ENCODE measurements at places on chromosomes 1 and 21. TPM values are rescaled to one million over a fixed set of nuclear protein-coding genes. Genes with fewer than 3 reads are reported as not detected.
A peak's percentile ranks its signal among the peaks of the same experiment; 100 is the strongest.

DNA sequence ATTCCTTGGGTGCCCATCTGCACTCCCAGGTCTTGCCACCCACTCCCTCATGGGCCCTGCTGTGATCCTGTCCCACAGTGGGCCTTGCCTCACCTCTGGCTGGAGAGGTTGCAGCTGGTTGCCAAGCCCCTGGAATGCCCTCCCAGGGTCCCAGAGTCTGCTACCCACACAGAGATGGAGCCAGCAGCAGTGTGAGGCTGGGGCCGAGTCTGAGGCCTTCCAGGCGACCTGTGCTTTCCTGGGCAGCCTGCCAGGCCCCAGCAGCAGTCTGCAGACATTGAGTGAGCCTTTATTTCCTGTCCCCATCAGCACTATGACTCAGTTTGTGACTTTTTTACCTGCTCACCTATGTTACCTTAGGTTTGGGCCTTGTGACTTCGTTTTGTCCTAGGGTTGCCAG lies 25.0 kb upstream of the TSPAN2 start:
- H3K27me3 ChIP-seq, result no peaks in the 10 kb centered on the region
- H3K27ac ChIP-seq, result no peak overlapping the region
- no peaks in the 10 kb centered on the region for H3K36me3 ChIP-seq
- H3K4me1 ChIP-seq, result peaks cover 16% of the 10 kb centered on the region
- H3K4me3 ChIP-seq, result no peak overlapping the region

DNA sequence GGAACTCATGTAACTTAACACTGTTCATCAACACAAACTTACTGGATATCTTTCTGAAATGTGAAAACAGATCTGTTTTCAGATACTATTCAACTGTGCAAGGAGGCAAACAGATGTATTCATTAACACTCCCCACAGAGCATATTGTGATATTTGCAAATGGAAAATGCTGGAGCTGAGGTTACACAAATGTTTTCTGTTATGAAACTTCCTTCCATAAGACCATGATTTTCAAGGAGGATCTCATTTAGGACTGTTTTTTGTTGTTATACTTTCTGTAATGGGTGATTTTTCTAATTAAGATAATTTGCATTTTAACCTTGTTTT lies 56.1 kb downstream of the GABPA start:
- DNase-seq, result no peak
- no peak overlapping the region for H3K27ac ChIP-seq
- peaks cover 5% of the 10 kb centered on the region for H3K4me1 ChIP-seq
- H3K4me3 ChIP-seq, result peak overlapping the region; percentile 50
- peaks cover 14% of the 10 kb centered on the region for H3K27me3 ChIP-seq
- H3K36me3 ChIP-seq, result no peaks in the 10 kb centered on the region

GRCh38 chr21:45767071-45768006 lies 123.8 kb downstream of the PCBP3 start:
- H3K4me3 ChIP-seq, result no peak overlapping the region
- no peak overlapping the region for H3K27ac ChIP-seq
- no peak for DNase-seq
- H3K4me1 ChIP-seq, result peaks cover 30% of the 10 kb centered on the region
- no peaks in the 10 kb centered on the region for H3K27me3 ChIP-seq
- H3K36me3 ChIP-seq, result no peaks in the 10 kb centered on the region

DNA sequence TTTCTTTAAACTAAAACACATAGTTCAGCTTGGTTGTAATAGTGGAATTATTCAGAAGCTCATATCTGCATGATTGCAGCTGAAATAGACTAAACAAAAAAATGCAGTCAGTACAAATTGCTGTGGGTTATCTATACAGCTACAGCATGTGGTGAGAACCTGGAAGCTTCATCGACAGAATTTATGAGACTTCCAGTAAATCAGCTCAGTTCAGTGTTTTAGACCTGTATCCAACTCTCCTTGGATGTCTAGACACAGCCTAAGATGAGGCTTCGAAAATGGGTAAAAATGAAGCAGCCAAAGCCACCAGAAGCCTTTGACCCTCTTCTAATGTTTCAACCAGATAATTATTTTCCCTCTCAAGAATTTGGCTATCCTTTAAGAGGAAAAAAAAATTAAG lies 127.1 kb upstream of the C1orf105 start:
- H3K36me3 ChIP-seq, result no peaks in the 10 kb centered on the region
- no peak for DNase-seq

DNA sequence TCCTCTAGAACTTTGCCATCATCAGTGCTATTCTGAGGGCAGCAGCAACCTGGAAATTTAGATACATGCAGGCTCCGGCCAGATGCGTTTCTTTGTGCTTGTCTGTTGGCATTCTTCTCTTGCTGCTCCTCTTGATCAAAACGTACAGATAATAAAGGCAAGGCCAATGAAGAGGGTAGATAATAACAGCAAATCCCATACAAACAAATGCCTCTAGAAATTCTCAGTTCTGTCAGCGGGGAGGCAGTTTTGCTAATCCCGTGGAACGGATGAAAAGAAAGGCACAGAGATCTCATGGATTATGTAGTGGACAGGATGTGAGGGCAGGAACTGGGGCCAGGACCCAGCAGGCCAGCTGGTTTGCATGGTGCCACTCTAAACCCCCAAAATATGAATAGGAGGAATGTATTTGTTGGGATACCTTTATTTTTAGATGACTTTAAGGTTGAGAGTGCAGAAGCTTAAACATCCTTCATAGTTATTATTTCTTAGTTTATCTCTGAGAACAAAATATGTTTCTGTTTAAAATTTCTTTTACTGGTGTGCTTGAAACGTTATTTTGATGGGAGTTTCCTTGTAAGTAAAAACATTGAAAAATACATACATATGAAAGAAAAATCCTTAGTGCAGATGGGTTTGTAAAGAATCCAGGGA lies 1.5 kb downstream of the ITSN1 start:
- peaks cover 18% of the 10 kb centered on the region for H3K4me1 ChIP-seq
- H3K27ac ChIP-seq, result no peak overlapping the region
- no peak for DNase-seq
- peaks cover 5% of the 10 kb centered on the region for H3K27me3 ChIP-seq
- no peaks in the 10 kb centered on the region for H3K36me3 ChIP-seq

DNA sequence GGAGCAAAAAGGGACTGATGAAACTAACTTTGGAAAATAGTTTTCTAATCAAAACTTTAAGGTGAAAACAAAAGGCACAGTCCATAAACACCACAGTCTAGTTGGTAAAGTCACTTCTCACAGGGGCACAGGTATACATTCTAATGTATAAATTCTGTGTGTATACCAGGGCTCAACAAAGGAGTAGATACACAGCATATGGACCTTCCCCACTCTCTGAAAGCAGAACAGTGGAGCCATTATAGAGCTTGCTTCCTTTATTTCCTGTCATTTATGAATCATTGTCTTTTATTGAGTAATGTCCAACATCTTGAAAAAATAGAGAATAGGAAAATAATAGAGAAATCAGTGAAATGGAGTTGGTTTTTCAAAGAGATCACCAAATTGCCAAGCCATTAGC lies 746.5 kb upstream of the CHRM3 start:
- no peak overlapping the region for H3K27ac ChIP-seq
- no peak for DNase-seq
- H3K36me3 ChIP-seq, result no peaks in the 10 kb centered on the region
- H3K4me1 ChIP-seq, result no peaks in the 10 kb centered on the region

- H3K4me1 ChIP-seq, result no peaks in the 10 kb centered on the region
- H3K36me3 ChIP-seq, result no peaks in the 10 kb centered on the region
- no peak overlapping the region for H3K27ac ChIP-seq
- H3K27me3 ChIP-seq, result no peaks in the 10 kb centered on the region
Measured at GRCh38 chr1:178189814-178190213, 95.9 kb downstream of the RASAL2 start.

GRCh38 chr21:15009837-15010363 lies 54.9 kb downstream of the NRIP1 start:
- peaks cover 4% of the 10 kb centered on the region for H3K4me1 ChIP-seq
- H3K36me3 ChIP-seq, result peaks cover 3% of the 10 kb centered on the region
- H3K27me3 ChIP-seq, result no peaks in the 10 kb centered on the region
- H3K27ac ChIP-seq, result no peak overlapping the region

DNA sequence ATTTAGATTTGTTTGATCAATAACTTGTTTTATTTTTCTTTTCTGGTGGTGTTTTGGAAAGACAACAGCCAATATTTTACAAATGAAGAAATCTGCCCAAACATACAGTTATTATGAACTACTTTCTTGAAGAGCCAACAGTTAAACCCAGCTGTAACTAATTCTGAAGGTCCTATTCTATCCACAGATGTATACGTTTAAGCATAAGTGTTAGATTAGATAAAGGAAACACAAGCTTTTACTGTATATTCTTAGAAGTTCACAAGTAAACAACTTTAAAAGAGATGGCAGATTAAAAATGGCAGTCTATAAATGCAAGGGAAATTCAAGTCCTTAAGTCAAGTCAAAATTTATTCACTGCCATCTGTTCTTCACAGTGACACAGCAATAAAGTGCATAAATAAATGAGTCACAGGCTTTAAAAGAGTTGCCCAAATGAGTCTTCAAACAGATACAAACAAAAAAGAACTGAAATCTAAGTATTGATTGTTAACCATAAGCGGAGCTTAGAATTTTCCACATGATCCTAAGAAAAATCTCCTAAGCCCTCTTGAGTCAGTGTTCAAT lies 49.9 kb upstream of the KCNH1 start:
- no peak overlapping the region for H3K4me3 ChIP-seq
- no peak overlapping the region for H3K27ac ChIP-seq
- no peaks in the 10 kb centered on the region for H3K36me3 ChIP-seq
- no peak for DNase-seq
- H3K27me3 ChIP-seq, result no peaks in the 10 kb centered on the region

DNA sequence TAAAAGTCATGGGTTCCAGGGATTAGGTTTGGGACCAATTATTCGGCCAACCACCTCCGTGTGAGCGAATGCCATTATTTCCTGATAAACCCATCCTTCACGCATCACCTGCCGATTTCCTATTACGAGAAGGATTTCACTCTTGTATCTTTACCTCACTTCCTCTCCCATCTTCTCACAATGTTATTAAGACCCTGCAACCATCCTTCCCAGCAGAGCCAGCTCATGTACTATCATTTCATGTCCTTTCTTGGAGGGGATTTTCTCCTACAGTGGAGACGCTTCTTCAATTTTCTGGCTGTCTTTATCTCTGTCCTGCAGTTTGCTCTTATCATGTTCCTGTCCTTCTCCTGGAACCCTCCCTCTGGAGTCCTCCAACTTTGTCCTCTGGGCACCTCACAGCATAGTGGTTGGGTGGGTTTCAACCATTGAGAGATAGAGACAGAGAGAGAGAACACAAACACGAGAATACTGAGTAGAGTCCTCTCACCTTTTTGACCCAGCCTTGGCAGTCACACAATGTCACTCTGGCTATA lies 192.2 kb downstream of the DYRK1A start:
- H3K27me3 ChIP-seq, result no peaks in the 10 kb centered on the region
- H3K4me3 ChIP-seq, result no peak overlapping the region
- no peaks in the 10 kb centered on the region for H3K36me3 ChIP-seq
- no peak overlapping the region for H3K27ac ChIP-seq

Gene AMY1A
- not detected for total RNA-seq

Gene KCNK1
- not detected for total RNA-seq

Gene RGS5
- total RNA-seq, result 1.6 TPM

Gene PLA2G2D
- total RNA-seq, result not detected

Gene CELA2B
- not detected for total RNA-seq

Gene SMYD2
- 17.1 TPM for total RNA-seq

Gene LCE5A
- not detected for total RNA-seq

Gene DEDD
- 36.6 TPM for total RNA-seq

Gene DENND2C
- 1.6 TPM for total RNA-seq

Measured in CD4-positive, alpha-beta T cell (primary cell).